ENCODE measurements at places on chromosomes 6 and 20.

DNA sequence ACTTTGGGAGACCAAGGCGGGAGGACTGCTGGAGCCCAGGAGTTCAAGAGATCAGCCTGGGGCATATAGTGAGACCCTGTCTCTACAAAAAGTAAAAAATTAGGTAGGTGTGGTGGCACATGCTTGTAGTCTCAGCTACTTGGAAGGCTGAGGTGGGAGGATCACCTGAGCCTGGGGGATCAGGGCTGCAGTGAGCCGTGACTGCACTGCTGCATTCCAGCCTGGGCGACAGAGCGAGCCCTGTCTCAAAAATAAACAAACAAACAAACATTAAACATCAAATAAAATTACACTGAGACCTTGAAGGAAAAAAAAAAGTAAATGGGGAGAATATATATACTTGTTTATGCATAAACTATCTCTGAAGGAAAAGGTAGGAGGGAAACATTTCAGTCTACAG lies 387.8 kb downstream of the ZFAND3 start:
- DNase-seq: no peak

GRCh38 chr6:155001482-155001881 lies 6.4 kb downstream of the TIAM2 start:
- no peak for DNase-seq

DNA sequence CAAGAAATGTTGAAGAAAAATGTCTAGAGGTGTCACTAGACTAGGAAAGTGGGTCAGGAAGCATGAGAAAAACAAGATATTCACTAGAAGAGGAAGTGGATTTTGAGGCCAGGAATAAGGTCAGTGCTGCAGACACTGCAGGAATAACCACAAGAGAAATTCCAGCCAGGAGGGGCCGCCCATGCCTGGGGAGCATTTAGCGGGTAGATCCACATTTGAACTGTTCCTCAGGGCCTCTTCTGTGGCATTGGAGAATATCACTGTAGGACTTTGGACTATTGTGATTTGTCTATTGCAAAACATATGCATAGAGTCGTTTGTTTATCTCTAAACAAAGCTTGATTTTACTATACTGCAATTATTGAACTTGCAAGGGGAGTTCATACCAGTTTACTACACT lies 49.6 kb upstream of the CCDC28A start:
- no peak for DNase-seq

DNA sequence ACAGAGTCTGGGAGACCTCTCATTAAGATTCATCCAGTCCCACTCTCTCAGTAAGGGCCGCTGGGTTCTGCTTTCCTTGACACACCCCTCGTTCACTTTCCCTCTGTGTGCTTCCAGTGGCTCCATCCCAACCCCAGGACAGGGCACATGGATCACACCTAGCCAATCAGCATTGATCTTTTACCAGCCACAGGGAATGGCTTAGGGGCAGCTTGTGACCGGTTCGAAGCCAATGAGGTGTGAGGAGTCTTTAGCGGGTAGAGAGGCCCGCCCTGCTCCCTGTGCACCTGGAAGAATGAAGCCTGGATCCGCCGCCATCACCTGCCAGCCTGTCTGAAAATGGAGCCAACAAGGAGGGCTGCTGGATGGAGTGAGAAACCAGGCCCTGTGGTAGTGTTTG lies 35.2 kb upstream of the OVOL2 start:
- no peak for DNase-seq

- no peak for DNase-seq
These were observed 86.2 kb upstream of the GPR6 start for GRCh38 chr6:109891924-109892323.

DNA sequence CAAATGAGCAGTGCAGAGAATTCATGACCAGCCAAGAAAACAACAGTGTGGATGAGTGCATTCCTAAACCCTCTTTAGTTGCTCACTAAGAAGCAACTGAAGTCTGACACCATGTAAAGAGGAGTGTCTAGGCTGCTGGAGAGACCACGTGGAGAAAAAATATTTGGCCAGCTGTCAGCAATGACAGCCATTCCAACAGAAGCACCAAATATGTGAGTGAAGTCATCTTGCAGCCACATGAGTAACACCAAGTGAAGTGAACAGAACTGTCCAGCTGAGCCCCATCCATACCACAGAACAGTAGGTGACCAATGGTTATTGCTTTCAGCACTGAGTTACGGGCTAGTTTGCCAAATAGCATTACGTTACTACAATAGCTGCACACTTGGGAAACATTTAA lies 89.4 kb downstream of the TBXT start:
- peak; percentile 95 for DNase-seq

DNA sequence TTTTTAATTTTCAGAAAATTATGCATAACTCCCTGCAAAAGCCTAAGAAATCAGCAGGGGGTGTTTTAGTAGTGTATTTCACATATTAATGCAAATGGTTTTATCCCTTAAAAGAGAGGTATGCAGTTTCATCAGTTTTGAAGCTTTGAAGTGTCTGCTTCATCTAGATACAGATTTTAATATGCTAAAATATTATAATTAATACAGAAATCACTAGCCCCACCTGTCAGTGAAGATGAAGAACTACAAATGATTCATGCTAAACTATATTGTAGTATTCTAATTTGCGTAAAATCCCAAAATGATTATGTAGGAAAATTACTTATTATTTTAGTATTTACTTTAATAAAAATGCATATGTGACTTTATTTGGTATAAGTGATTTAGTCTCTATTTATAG lies 2.9 kb upstream of the TFB1M start:
- DNase-seq: no peak

DNA sequence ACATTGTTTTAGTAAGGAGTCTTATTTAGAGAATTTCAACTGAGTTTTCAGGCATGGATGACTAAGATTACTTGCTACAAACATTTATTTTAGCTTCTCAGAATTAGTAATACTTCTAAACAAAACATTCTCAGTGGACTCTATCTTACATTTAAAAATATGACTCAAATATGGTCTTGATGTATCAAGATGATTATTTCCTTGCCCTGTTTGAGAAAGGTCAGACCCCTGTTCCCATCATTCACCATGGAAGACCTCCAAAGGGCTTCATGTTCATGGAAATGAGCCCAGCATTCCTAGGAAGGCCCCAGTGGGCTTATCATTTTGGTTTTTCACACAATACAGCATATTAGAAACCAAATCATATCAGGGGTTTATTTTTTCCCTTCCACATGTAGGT lies 24.6 kb upstream of the TRPC4AP start:
- no peak for DNase-seq

- DNase-seq: no peak
These were observed 573.6 kb downstream of the PRKN start for GRCh38 chr6:162154001-162154400.

GRCh38 chr6:155219858-155220301 lies 43.9 kb upstream of the CLDN20 start:
- no peak for DNase-seq

- DNase-seq: no peak
These were observed 4.9 kb upstream of the LRRN4 start for GRCh38 chr20:6058684-6059295.

DNA sequence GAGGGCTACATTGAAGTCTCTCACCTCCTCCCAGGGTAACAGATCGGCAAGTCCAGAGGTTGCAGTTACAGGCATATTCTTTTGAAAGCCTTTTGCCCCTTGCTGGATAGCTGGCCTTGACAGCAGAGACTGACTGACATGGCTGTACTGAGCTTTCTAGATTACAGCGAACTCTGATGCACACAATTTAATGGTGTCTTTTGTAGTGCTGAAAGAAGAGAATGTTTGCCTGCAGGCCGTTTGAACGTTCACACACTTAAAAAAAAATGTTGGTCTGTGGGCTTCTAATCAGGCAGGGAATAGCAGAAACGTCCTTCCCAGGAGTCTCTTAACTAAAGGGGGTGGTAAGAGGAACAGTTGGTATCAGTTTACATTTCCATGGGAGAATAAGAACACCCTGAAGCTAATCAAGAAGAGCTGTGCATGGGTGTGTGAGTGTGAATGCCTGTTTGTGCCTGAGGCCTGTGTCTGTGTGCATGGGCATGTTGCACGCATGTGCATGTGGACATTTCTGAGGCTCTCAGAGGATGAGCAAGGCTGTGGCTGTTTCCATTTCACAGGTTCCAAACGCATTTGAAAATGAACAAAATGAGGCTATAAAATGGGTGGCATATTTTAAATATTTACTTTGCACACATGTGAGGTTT lies 213.9 kb upstream of the SSTR4 start:
- no peak for DNase-seq

- peak; percentile 1 for DNase-seq
These were observed 65.4 kb upstream of the MAFB start for GRCh38 chr20:40754339-40754943.

- no peak for DNase-seq
These were observed 244.4 kb downstream of the SLC24A3 start for GRCh38 chr20:19456595-19457395.

DNA sequence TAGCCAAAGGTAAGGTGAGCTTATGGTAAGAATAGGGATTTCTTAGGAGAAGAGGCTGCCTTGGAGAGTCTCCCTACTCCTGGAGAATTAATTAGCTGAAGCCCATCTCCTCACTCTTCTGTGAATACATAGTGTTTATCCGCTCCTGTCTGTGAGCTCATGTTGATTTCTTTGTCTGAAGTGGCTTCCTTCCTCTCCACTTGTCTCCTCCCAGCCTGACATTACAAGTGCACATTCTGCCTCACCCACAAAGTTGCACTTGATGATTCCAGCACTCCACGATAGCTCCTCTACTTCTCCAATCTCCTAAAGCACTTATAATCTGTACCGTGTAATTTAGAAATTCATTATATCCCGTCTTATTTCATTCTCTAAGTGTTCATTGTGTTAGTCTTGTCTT lies 287.2 kb downstream of the QKI start:
- DNase-seq: no peak

DNA sequence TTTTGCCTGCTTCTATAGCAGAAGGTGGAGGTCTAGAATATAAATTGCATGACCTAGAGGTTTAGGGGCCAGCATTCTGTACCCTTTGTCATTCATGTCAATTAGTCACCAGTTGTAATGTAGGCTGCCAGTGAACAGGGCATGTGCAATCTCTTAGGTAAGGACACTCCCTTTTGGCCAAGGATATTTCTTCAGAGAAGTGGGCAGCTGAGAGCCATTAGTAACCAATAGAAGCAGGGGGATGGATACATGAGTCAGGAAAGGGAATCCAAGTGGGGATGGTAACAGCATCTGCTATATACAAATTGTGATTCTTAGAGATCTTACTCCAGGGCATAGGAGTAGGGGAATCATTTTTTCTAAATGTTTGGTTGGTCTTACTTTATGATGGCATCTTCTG lies 494.2 kb upstream of the JAG1 start:
- no peak for DNase-seq

DNA sequence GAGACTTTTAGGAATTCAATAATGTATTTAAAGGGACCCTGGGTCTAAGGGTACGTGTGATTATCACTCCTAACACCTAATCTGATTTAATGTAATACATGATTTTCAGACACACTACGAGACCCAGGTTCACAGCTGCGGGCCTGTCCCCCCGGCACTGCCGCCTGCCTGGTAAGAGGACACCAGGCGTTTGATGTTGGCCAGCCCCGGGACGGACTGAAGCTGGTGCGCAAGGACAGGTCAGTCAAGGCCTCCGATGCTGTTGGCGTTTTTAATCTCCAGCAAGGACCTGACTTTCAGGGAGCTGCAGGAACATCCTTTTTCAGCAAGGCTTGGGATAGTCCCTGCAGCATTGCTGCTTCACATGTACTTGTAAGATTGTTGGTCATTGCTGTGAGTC lies 58.2 kb downstream of the IGF2R start:
- no peak for DNase-seq

DNA sequence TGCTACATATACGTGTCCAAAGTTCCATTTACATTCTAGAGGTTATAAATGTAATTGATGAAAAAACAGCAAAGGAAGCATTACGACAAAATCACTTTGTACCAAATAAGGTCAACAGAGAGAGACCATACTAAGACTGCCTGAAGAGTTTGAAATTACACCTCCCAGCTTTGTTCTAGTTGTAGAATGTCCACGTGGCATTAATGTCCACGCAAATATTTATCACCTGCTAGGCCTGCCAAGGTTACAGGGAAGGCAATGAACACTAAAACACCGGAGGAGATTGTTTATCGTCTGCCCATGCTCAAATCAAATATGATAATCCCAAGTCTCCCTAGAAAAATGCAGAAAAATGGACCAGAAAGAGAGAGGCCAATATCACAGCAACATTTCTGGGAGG lies 6.2 kb downstream of the RALGAPA2 start:
- DNase-seq: no peak

- no peak for DNase-seq
These were observed 29.1 kb downstream of the ZDHHC14 start for GRCh38 chr6:157410045-157410444.

- DNase-seq: peak; percentile 27
These were observed 26.1 kb upstream of the GABRR1 start for GRCh38 chr6:89243331-89243629.

DNA sequence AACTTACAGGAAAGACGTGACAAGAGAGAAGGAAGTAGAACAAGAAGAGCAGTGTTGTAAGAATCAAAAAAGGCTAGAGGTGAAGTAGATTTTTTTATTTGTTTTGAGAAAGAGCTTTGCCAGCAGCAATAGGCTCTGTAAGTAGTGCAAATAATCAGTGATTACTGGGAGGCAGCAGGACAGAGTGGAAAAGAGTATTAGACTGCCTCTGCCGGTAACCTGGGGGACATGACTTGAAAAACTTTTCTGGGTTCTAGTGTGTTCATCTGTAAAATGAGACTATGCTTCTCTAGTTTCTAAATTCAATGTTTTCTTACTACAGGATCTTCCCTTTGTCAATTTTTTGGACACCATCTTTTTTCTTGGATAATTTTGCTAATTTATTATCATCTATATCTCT lies 5.8 kb upstream of the IRAK1BP1 start:
- DNase-seq: no peak

DNA sequence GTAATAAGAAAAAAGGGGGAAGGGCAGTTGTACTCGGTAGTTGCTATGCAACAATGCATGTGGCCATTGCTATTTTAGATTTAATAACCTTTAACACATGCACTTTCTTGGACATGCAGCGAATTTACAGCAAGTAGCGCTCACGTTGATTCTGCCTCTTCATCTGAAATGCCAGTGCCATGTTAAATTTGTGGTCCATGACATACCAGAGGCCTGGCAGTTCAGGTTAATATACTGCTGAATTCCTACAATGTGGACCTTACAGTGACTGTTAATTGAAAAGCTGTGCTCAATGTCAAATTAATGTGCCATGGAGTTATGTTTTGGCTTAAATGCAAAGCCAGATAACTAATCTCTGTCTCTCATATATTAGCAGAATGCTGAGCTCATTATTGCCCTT lies 699.7 kb downstream of the DOK5 start:
- no peak for DNase-seq

- DNase-seq: no peak
These were observed 10.6 kb upstream of the SERINC3 start for GRCh38 chr20:44532259-44532980.

GRCh38 chr6:90764001-90764400 lies 177.1 kb upstream of the MAP3K7 start:
- no peak for DNase-seq

- DNase-seq: no peak
These were observed 26.2 kb downstream of the PROKR2 start for GRCh38 chr20:5290596-5290995.

- DNase-seq: no peak
These were observed 613.2 kb upstream of the NOX3 start for GRCh38 chr6:156068881-156069280.
